Endothelial cell (in vitro differentiated cells): ENCODE measurements at places on chromosomes 6 and 20.

DNA sequence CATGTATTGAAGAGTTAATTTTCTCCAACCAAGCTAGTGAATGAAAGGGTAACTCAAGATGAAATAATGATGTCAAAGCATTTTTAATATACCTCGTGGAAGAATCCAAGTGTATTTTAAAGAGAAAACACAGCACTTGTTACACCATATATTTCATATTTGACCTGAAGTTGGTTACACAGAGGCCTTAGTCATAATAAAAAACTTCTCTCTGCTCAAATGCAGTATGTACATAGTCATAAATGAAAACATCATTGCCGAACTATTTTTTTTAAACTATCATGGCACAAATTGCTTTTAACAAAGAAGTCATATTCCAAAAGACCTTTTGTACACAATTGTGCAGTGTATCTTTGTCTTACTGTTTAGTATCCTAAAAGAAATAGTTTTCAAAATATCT lies 43.0 kb downstream of the BACH2 start:
- no peak for DNase-seq

- no peak for DNase-seq
Measured at GRCh38 chr6:39599341-39599740, 125.9 kb downstream of the KIF6 start.

DNA sequence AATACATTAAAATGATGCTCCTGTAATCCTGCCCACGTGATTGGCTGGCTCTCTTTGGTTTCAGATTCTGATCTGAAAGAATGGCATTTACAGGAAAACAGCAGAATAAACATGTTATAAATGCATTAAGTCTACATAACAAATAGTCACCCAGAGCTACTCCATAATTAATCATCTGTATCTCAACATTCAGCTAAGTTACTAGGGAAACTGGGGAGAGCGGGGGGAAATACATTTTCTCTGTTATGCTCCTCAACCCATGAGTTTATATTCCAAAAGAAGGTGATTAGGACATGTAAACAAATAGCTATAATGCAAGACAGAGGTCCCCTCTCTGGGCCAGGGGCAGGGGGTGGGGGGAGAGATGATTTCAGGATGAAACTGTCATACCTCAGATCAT lies 58.5 kb downstream of the MAP7 start:
- no peak for DNase-seq

GRCh38 chr6:42400061-42400760 lies 51.5 kb downstream of the TRERF1 start:
- no peak for DNase-seq

- no peak for DNase-seq
Measured at GRCh38 chr6:156689656-156690055, 87.5 kb upstream of the ARID1B start.

DNA sequence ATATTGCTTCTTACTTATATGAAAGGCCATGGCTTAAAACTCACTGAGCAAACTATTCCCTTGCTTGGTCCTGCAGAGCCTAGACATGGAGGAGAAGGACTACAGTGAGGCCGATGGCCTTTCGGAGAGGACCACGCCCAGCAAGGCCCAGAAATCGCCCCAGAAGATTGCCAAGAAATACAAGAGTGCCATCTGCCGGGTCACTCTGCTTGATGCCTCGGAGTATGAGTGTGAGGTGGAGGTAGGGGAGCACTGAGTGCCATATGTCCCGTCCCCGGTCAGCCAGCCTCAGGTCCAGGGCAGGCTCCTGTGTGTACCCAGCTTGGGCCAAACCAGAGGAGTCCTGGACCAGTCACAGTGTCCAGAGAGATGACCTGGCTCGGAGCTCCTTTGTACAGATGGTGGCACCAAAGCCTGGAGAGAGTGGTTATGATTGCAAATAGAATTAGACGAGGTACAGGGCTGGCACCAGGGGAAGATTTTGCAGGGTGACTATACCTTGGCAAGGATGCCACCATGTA lies 21.0 kb downstream of the EPB41L1 start:
- no peak for DNase-seq

- DNase-seq: no peak
Measured at GRCh38 chr6:140174524-140174923, 800.1 kb upstream of the CITED2 start.

- no peak for DNase-seq
Measured at GRCh38 chr20:63577317-63577894, 3.4 kb upstream of the HELZ2 start.

DNA sequence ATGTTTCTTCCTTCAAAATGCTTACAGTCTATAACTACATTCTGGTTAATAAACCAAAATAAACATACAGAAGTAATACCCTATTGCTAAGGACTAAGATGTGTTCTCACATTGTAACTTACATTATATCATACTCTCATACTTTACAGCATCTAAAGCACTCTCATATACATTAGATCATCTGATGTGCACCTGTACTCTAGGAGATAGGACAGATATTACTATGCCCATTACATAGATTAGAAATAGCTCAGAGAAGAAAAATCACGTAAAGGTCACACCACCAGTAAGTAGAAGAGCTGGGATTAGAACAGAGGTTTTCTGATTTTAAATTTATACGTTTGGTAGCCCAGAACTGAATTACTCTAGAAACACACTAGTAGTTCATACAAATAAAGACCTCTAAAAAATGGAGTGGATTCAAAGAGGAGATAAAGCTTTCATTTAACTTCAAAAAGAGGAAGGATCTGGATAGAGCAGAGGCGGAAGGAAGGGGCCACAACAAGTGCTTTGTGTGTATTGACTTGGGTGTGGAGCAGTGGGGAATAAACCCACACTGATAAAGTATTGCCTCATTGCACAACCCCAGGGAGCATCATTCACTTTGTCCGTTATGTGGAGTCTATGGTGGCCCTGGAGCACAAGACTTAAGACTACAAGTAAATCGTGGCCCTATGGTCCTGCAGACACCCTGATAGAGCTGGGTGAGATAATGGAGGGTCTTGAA lies 30.9 kb downstream of the SLC2A12 start:
- DNase-seq: no peak

DNA sequence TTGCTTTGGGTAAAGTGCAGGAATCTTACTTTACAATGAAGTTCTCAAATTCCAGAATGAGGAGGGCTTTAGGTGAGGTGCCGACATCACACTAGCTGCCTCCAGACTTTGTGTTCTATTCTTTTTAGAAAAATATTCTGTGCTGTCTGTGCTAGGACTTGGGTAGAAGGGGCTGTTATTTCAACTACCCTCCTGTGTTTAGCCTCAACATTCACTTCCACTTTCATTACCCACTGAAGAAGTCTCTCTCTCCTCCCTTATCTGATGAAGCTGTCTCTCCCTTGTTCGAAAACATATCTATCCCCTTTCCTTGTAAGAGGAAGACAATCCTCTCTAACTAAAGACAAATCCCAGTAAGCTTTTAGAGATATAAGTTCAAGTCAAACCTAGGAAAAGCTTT lies 25.0 kb upstream of the BRPF3 start:
- DNase-seq: no peak

- DNase-seq: no peak
Measured at GRCh38 chr6:9233226-9233625, 797.9 kb upstream of the SLC35B3 start.

- DNase-seq: no peak
Measured at GRCh38 chr6:89724981-89725380, 86.4 kb upstream of the LYRM2 start.

- no peak for DNase-seq
Measured at GRCh38 chr20:49987868-49988690, 5.3 kb downstream of the SNAI1 start.
